ENCODE measurements at places on chromosomes 6 and 20.
A peak's percentile ranks its signal among the peaks of the same experiment; 100 is the strongest.

GRCh38 chr20:8133310-8133768 lies 1.3 kb downstream of the PLCB1 start:
- DNase-seq, result no peak

GRCh38 chr6:92132457-92132856 lies 1286.9 kb downstream of the EPHA7 start:
- peak; percentile 73 for DNase-seq

DNA sequence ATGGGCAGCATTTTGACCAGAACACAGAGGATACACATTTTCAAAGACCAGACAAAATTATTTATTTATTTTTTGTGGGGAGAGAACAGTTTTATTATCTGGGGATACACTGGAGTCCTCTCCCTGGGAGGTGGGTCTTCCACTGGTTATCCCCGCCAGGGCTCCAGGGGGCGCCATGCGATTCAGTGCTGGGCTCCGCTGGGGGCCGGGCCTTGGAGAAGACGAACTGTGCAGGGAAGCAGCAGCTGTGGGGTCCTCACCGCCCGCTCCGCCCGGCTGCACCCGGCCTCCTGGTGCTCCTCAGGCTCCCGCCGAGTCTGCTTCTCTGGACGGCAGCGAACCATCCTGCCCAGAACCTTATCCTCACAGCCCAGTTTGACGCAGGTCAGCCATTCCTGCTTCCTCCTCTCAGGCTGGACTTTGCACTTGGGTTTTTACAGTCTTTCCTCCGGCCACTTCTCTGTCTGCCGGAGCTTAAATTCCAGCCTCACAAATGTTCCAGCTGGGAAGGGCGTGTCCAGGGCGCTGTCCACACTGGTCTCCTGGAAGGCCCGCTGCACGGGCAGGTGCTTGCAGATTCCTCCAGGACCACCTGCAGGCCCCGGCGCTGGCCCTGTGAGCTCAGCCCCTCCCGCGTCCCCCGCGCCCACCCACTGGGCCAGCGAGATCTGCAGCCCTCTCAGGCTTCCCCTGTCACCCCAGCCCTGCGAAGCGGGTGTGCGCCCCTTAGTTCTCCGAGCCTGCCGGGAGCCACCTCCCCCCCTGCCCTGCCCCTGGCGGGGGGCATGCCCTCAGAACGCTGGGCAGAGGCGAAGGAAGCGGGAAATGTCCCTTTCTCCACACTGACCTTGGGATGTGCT lies 1830.0 kb upstream of the DEFB115 start:
- DNase-seq, result no peak

DNA sequence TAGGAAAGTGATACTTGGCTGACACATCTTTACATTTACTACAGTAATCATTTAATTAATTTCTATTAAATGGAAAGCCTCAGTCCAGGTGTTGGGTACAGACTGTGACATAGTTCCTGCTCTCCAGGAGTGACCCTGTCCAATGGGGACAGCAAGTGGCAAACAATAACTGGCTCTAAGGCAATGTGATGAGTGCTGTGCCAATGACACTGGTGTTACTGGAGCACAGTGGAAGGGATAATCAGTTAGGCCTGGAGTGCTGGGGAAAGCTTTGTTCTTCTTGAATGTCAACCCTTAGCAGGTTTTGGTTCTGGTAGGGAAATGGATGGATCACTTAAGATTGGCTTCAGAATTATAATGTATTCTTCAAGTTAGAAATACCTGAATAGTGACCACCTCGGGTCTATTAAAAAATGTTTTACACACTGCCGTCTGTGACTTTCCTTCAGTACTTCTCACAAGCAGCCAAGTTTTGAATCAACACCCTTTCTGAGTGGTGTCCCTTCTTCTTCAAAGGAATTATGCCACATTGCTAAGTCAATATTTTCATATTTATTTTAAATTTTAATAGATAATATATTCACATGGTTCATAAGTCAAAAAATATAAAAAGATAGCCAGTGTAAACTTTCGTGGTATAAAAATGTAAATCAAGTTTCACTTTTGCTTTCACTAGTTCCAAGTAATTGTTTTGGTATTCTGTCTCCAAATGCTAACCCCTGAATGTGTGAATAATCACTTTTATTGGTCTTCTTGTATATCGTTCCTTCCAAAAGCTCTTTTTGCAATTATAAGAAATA lies 9.6 kb downstream of the CMTR1 start:
- DNase-seq, result no peak

DNA sequence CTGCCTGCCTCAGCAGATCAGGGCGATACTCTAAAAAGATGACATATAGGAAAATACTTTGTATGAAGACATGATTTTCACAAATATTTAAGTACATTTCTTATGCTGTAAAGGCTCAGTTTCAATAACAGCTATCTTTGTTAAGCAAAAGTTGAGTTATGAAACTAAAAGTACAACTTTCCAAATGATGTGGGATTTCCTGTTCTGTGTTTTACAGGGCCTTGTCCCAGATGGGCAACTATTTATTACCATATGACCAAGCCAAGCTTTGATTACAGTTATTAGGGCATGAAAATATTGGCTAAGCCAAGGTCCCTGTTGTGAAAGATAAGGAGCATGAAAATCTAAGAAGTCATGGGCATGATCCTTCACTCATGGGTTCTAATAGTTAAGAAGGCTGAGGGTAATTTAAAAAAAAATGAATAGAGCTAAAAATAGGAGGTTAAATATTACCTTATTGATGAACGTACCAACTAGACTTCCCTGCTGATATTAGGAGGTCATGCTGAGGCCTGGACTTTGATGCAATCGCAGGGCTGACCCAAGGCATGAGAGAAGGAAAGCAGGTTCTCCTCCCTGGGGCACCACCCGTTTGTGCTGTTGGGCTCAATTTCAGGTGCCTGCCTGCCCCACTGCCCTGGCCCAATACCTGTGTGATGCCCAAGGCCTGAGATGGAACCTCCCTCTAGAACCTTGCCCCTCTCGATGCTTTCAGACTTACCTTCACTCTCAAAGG lies 294.4 kb upstream of the PRDM1 start:
- peak; percentile 5 for DNase-seq

- DNase-seq, result peak; percentile 75
These were observed 1.5 kb downstream of the PABPC1L start for GRCh38 chr20:44911264-44911921.

DNA sequence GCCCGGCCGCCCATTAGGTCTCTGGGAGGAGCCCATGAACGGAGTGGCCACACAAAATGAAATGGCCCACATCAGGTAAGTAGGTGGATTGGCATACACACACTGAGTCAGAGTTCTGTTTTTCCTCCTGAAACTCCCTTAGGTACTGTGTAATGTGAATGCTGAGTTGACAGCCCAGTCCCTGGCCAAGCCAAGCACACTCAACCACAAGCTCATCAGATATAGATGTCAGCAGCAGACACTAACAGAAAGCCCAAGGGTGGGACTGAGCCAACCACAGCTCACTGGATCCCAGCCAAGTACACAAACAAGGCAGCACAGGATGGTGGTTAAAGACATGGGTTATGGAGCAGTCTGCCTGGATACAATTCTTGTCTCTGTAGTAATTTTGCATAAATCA lies 403.4 kb downstream of the GJA1 start:
- DNase-seq, result peak; percentile 98

GRCh38 chr6:40762981-40763380 lies 175.8 kb upstream of the LRFN2 start:
- peak; percentile 49 for DNase-seq

- no peak for DNase-seq
These were observed 358.2 kb downstream of the CD109 start for GRCh38 chr6:74054190-74054589.

GRCh38 chr20:41428285-41428684 lies 61.7 kb upstream of the EMILIN3 start:
- DNase-seq, result peak; percentile 95

- DNase-seq, result no peak
These were observed 13.3 kb downstream of the TASP1 start for GRCh38 chr20:13625304-13625979.

- no peak for DNase-seq
These were observed 251.2 kb downstream of the TBC1D7 start for GRCh38 chr6:13077117-13077516.

DNA sequence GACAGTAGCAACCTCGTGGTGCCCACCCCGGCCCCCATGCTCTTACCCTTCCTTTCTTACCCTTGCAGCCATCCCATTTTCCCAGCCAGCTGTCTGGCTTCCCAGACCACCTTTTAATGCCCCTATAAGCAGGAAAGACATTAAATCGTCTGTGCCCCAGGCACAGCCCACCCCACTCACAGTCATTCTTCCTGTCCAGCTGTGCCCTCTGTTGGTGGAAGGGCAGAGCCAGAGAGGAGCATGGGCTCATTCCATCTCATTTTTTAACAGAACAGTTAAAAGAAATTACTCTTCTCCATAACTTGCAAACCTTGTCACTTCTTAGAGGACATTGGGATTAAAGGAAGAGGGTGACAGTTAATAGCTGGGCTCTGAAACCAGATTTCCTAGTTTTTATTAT lies 240.5 kb downstream of the NRN1 start:
- DNase-seq, result no peak

- no peak for DNase-seq
These were observed 8.6 kb upstream of the UBE2J1 start for GRCh38 chr6:89361171-89361570.

GRCh38 chr6:3422435-3423070 lies 34.3 kb downstream of the SLC22A23 start:
- DNase-seq, result no peak

DNA sequence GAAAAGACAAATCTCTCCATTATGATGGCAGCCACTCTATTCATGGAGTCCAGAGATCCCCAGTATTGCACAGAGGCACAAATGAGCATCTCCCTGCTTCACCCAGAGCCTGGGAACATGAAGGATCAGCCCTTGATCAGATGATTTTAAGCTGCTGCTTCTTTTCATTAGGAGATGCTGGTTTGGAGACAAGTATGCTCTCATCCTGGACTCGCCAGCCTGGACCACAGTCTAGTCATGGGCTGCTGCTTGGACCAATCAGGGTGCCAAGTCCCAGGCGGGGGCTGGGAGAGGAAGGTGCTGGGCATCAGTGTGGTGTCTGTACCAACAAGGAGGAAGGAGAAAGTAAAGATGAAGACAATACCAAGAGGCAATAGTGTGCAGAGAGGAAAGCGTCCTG lies 195.7 kb upstream of the FOXQ1 start:
- DNase-seq, result no peak

DNA sequence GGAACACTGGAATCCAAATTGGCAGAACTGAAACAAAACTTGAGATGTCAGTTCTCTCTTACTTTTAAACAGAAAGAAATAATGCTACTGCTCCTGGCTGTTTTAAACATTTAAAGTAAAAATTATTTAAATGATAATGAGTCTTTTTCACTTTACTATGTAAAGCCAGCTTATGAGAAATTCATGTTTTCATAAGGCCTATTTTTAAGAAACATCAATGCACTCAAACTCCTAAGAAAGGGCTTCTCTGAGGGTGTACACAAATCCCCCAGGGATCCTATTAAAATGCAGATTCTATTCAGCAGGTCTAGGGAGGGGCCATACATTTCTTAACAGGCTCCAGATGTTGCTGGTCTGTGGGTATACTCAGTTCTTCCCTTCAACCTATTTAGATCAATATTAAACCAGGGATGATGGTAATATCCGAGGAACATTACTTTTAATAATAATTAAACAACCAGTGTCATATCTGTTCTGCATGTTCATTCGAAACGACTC lies 2.3 kb downstream of the FERMT1 start:
- no peak for DNase-seq

DNA sequence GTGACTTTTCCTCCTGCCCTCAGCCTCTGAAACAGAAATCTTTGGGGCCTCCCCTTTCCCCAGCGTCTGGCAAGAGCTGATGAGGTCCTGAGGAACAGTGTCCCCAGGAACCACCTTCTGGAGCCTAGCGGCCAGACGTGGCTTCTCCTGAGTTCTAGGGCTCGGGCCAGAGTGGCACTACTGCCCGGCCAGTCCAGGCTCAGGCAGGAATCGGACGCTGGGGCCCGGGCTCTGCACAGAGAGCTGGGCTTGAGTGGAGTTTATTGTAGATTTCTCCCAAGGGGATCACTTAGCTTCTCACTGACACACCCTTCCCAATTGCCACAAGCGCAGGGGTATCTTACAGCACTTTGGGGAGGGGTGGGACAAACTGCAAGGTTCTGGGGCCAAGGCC lies 20.2 kb downstream of the SDCBP2 start:
- DNase-seq, result no peak

GRCh38 chr6:18457065-18457737 lies 70.1 kb downstream of the RNF144B start:
- no peak for DNase-seq

DNA sequence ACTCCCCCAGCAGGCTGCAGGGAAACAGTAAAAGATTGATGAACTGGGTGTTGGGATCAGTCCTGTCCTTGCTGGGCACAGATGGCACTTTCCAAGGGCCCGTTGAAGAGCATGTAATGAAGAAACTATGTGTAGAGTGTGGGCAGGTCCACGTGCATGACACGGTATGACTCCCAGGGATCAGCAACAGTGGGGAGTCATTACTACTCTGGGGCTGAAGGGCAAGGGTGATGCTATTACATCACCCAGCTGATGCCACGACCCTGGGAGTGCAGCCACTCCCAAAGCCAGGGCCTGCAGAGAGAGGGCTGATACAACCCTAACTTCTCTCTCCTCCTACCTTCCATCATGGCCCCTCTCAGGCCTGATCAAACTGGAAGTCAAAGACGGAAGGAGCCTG lies 20.1 kb downstream of the KCNK17 start:
- DNase-seq, result no peak

GRCh38 chr6:139568956-139569538 lies 194.6 kb upstream of the CITED2 start:
- DNase-seq, result peak; percentile 95

DNA sequence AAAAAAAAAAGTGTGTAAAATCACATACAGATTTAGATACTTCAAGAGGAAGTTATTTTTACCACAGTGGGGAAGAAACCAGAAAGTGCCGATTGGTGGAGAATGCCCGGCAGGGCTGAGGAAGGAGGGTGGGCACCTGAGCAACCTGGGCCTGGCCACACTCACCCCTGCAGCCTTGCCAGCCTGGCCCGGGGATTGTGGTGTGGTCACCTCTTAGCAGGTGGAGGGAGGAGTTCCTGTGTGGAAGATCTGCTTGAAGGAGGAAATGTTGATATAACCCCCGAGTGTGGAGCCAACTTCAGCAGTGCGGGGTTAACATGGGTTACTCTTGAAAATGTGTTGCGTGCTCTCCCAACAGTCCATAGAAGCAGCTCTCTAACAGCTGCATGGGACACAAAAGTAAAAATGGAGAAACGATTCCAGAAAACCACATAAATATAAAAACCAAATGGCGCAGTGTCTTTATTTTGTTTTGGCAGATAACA lies 14.7 kb downstream of the UST start:
- DNase-seq, result no peak

GRCh38 chr6:49464691-49465090 lies 1.5 kb downstream of the CENPQ start:
- no peak for DNase-seq

- peak; percentile 99 for DNase-seq
These were observed 176.4 kb downstream of the ARID1B start for GRCh38 chr6:156953479-156954146.

GRCh38 chr6:37812841-37813240 lies 6.7 kb upstream of the ZFAND3 start:
- no peak for DNase-seq

DNA sequence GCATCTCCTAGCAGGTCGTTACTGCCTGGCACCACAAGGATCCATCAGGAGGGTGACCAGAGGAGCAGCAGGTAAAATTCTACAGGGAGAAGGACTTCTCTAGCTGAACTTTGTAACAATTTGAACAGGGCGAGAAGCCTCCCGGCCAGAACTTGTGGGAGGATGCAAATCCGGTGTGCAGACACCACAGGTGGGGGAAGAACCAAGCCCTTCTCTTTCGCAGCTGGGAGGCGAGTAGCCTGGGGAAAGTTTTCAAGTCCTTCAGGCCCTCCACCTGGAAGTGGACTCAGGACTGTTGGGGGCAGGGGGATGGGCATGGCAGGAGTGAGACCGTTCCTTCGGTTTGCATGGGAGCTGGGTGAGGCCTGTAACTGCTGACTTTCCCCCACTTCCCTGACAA lies 42.7 kb upstream of the FAM210B start:
- no peak for DNase-seq
